HT1080 (cell line): ENCODE measurements at places on chromosomes 5 and 9. TPM values are rescaled to one million over a fixed set of nuclear protein-coding genes. Genes with fewer than 3 reads are reported as not detected.

- peak; percentile 38 for DNase-seq
Measured at GRCh38 chr9:5843794-5844471, 11.0 kb upstream of the ERMP1 start.

DNA sequence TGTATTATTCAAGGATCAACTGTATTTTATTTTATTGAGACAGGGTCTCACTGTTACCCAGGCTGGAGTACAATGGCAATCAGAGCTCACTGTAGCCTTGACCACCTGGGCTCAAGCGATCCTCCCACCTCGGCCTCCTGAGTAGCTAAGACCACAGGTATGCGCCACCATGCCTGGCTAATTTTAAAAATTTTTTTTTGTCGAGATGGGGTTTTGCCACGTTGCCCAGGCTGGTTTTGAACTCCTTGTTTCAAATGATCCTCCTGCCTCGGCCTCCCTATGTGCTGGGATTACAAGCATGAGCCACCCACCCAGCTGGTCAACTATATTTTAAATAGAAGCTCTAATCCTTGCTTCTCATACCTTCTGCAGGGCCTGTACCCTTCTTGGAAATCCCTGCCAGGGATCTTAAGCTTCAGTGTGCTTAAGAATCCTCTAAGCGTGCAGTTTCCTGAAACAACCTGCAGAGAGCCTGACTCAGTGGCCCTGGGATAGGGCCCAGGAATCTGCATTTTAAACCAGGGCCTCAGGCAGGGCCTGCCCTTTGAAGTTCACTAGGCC lies 2.9 kb downstream of the AKNA start:
- DNase-seq = no peak

GRCh38 chr5:91478096-91478495 lies 95.0 kb upstream of the ARRDC3 start:
- DNase-seq = no peak

DNA sequence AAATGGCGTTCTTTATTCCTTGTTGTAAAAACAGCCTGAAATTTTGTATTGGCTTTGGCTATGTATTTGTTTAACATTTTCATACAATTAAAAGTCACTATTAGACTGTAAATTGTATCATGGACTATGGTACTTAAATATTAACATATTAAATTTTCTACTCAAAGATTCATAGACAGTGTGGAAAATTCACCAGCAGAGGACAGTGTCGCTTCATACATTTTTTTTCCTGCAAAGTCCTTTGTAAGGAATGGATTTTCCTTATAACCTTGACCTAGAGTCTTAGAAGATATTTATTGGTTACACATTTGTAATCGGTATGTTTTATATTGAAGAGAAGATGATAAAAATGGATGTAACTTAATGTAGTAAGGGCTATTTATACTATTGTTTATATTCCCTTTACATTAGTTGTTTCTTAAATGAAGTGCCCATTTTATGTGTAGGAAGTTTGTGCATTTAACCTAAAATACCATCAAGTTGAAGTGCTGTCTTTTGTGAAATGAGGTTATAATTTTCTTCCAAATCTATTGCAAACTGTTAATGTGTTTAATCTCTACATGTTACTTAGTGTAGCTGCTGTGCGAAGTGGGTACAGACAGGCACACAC lies 150.1 kb downstream of the KDM4C start:
- peak; percentile 26 for DNase-seq

DNA sequence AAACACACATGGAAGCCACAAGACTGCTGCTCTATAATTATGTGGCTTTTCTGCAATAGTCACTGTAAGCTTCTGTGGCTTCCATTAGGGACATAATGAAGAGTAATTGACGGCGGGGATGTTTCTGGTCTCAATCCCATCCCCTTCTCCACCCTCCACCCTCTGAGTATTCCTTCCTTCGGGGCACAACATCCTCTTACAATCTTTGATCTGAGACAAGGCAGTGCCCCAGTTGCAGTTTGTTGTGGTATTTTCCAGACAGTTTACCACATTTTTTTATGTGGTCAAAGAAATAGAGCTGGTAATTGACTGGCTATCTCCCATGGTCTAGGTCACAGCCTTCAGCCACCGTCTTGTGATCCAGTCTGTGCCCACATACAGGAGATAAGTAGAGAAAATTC lies 277.7 kb downstream of the NR2F1-AS1 start:
- no peak for DNase-seq

DNA sequence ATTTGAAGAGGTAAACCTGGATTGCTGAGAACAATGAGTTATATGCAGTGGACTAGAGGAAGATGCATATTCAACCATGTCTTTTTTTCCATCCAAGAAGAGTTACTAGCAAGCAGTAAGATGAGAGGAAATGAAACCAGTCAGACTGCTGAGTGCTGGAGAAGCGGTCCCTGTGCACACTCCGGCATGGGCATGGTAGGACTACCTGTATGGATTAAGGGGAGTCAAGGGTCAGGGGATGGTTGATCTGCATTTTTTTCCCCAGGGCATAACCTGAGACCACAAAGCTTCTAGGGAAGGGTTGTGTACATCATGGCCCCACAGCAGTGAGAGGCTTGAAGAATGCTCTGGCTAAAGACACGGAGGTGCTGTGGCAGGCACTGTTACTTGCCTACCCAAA lies 76.6 kb upstream of the ZNF169 start:
- no peak for DNase-seq

- no peak for DNase-seq
Measured at GRCh38 chr9:123421186-123421585, 65.2 kb downstream of the CRB2 start.

DNA sequence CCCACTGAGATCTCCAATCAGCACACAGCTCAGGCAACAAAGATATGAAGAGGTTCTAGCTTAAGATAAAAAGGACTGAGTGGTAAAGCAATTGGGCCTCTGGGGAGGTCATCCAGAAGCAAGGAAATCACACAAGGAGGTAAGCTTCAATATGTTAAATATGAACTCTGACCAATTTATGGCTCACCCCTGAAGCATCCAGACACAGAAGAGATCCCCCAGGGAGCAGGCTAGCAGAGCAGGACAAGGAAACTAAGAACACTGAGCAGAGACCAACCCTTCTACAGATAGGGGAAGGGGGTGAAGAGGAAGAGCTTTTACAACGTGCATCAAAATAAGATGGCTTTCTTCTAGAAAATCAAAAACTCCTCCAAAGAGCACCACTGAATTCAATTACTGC lies 616.2 kb downstream of the DNAH5 start:
- DNase-seq = peak; percentile 36

DNA sequence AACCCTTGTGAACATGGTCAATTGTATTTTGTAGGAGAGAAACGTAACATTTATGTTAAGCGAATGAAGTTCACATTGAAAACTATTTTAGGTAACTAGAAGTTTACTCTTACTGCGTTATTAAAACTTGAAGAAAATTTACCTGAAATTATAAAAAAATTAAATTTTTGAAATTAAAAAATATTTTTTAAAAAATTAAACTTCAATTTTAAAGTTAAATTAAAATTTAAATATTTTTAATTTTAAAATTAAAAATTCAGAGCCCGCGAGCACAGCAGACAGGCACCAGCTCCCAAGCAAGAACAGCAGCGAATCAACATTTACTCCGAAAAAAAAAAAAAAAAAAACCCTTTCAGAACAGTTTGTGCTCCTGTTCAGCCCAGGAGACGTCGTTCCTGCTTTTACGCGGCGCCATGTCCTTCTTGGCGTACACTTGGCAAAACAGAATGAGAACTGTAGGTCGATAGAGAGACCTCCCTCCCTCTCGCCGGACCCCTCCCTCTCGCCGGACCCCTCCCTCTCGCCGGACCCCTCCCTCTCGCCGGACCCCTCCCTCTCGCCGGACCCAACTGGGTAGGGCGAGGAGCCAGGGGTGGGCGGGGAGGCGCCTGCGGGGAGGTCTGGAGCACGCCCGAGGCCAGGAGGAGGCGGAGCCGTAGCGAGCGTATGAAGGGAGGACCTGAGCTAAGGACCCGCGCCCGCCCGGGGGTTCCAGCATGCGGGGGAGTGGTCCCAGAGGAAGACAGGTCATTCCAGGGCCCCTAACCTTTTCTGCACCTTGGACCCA lies 235.8 kb downstream of the ROR2 start:
- no peak for DNase-seq

DNA sequence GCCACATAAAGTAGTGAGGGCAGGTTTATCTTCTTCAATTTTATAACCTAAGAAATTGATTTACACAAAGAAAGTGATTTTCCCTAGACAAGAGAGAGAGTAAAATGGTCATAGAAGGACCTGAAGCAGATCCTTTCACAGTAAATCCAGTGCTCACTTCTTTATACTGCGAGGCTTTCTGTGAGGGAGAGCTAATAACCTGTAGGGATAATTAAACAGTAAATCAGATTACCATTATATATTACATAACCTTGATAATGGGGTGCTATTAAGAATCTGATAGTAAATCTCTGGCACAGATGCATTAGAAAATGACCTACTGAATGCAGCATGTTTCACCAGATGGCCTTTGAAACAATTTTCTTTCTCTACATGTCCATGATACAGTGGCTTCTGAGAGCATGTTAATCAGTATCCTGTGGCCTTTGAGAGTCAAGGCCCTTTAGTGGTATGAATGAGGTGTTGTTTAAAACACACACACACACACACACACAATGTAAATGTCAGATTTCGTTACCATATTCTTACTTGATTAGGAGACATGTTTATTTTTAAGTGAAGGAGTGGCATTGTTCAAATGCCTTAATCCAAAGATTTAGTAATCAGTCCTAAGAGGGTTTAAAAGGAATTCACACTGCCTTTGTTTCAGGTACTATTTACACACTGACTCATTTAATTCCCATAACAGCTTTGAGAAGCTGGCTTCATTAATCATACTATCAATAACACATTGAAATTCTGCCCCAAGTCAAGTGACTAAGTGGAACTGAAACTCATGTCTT lies 124.7 kb downstream of the ALDH1A1 start:
- peak; percentile 70 for DNase-seq

DNA sequence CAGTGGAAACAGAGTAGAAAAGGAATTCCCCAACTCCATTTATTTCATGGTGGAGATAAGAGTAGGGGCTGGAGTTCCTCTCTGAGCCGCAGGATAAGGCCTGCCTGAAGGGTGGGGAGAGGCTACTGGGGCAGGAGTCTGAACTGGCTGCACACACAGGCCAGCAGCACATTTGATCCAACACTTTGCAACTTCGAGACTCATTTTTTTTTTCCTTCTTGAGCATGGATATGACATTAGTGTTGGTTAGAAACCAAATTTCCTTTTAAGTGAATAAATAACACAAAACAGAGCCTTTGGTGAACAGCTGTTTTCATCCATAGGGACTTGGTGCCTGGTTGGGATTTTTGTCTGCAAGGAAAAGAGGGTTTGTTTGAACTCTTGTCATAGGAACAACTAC lies 76.6 kb downstream of the RALGPS1 start:
- no peak for DNase-seq

DNA sequence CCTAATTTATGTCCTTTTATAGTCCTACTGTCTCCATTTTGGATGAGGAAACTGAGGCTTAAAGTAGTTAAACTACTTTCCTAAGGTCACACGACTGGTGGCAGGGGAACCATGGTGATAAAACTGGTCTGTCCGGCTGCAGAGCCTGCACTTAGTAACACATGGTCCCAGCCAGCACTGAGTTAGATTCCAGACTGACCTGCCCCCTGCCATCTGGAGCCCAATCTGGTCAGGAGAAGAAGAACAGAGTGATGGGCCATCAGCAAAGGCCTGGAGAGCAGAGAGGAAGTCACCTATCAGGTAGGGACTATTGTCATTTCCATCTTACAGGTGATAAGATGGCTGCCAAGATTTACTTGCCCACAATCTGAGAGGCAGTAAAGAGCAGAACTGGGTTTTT lies 86.6 kb upstream of the SLC25A48 start:
- DNase-seq = no peak

DNA sequence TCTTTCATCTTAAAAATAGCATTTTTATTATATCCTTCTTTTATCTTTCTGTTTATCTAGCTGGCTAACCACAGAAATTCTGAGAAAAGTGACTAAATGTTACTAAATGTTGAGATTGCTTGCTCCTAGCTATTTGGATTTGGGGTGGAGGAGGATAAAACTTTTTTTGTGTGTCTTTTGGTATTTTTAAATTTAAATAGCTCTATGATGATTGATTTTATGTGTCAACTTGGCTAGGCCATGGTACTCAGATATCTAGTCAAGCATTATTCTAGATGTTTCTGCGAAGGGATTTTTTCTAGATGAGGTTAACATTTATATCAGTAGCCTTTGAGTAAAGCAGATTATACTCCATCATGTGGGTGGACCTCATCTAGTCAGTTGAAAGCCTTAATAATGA lies 75.0 kb downstream of the GCNT1 start:
- DNase-seq = no peak

GRCh38 chr5:150400316-150401075 lies 12.2 kb downstream of the CD74 start:
- no peak for DNase-seq

- DNase-seq = no peak
Measured at GRCh38 chr5:115565233-115565632, 20.7 kb upstream of the FEM1C start.

The GABRB2 gene
- total RNA-seq = 0.47 TPM in 1 of 2 replicates, not detected in the other

The PCDHGA5 gene
- total RNA-seq = 0.07 and 0.21 TPM in 2 replicates

The STPG3 gene
- total RNA-seq = not detected in 2 replicates

The SLC6A3 gene
- not detected in 2 replicates for total RNA-seq

The ADAMTS16 gene
- total RNA-seq = 3.9 and 4.7 TPM in 2 replicates

The PDE6A gene
- not detected in 2 replicates for total RNA-seq

The HARS2 gene
- total RNA-seq = 34.6 and 39.3 TPM in 2 replicates

The CARTPT gene
- total RNA-seq = not detected in 2 replicates

The FOXD4 gene
- 1.1 and 1.2 TPM in 2 replicates for total RNA-seq
